ENCODE measurements at places on chromosomes 7 and 10. TPM values are rescaled to one million over a fixed set of nuclear protein-coding genes. Genes with fewer than 3 reads are reported as not detected.

The LIPM gene
- not detected for total RNA-seq

The PMPCB gene
- 78.1 TPM for total RNA-seq

The ACSM6 gene
- not detected for total RNA-seq

The CYP3A5 gene
- total RNA-seq = 0.24 TPM

The EPHB6 gene
- not detected for total RNA-seq

The ITGA8 gene
- total RNA-seq = 7.6 TPM

The TRPV6 gene
- total RNA-seq = not detected

The SYT15 gene
- total RNA-seq = under 0.01 TPM

The CLCN1 gene
- total RNA-seq = not detected

The CALML3 gene
- total RNA-seq = not detected

The TYSND1 gene
- total RNA-seq = 5.5 TPM

The TRIL gene
- total RNA-seq = 7.1 TPM

The BICC1 gene
- total RNA-seq = 28.3 TPM

The DCLRE1A gene
- total RNA-seq = 9.2 TPM

The ZNF804B gene
- total RNA-seq = not detected

The INPP5F gene
- total RNA-seq = 13.1 TPM

The NANOS1 gene
- total RNA-seq = 1.6 TPM

The PNLIPRP3 gene
- not detected for total RNA-seq

All from RPMI7951 (cell line).